Activated naive CD4-positive, alpha-beta T cell treated with anti-CD3 and anti-CD28 coated beads for 36 hours (primary cell): ENCODE measurements at places on chromosomes 12 and 14. TPM values are rescaled to one million over a fixed set of nuclear protein-coding genes. Genes with fewer than 3 reads are reported as not detected.

Gene GLIPR1L2
- total RNA-seq = 0.33 TPM

Gene HAL
- total RNA-seq = 0.32 TPM

- no peak for DNase-seq
Measured at GRCh38 chr14:87380054-87380453, 612.9 kb downstream of the GALC start.

DNA sequence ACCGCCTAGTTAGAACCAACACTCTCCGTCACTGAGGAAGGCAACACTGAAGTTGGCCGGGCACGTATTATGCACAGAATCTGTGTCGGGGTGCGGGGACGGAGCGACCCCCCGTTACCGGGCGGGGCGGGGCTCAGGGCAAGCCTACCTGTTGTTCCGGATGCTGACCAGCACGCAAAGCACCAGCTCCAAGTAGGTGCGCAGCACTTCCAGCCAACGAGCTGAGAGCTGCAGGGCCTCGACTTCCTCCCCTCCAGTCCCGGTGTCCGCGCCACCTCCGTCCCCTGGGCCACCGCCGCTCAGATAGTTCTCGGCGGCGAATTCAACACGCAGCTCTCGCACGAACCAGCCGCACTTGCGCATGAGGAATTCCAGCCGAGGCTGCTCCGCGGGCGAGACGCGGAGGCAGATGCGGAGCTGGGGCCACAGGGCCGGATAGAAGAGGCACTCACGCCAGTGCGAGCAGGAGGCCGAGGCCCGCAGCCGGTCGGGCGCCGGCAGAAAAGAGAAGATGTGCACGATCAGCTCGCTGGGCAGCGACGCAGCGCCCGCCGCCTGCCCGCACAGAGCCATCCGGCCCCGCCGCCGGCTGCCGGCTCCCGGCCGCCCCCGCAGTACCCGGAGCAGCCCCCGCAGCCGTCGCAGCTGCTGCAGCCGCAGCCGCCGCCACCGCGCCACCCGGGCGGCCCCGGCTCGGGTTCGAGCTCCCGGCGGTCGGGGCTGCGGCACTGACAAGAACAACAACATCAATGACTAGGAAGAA lies 636 bp downstream of the FBXO33 start:
- DNase-seq = peak; percentile 61

DNA sequence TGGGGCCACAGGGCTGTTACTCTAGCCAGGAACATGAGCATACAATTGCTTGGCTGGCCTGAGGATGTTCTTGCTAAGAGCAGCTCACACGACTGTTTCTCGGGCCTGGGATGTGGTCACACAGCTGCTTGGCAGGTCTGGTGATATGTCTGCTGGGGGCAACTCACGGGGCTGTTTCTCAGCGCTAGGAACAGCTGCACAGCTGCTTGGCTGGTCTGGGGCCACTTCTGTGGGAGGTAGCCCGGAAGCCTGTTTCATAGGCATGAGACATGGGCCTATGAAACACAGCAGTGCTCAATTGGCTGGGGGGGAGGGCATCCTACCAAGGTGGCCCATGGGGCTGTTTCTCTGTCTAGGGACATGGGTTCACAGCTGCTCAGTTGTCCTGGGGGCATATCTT lies 73.4 kb upstream of the DDHD1 start:
- DNase-seq = no peak

GRCh38 chr12:128938886-128939285 lies 85.6 kb downstream of the GLT1D1 start:
- no peak for DNase-seq
